ENCODE measurements at places on chromosomes 5 and 9. TPM values are rescaled to one million over a fixed set of nuclear protein-coding genes. Genes with fewer than 3 reads are reported as not detected.

The SPINK5 gene
- total RNA-seq = 0.13 TPM

The PHF24 gene
- 0.13 TPM for total RNA-seq

The PLPP7 gene
- 15.0 TPM for total RNA-seq

The ATP6V0E1 gene
- total RNA-seq = 333 TPM

The CNTFR gene
- total RNA-seq = not detected

The NCBP1 gene
- total RNA-seq = 38.4 TPM

The PRUNE2 gene
- 65.3 TPM for total RNA-seq

The SPATA24 gene
- total RNA-seq = 9.6 TPM

The SHOC1 gene
- total RNA-seq = not detected

The ADRA1B gene
- 0.25 TPM for total RNA-seq

The INSL6 gene
- not detected for total RNA-seq

The CARTPT gene
- not detected for total RNA-seq

The PCDHB13 gene
- 1.1 TPM for total RNA-seq

The SAXO1 gene
- total RNA-seq = under 0.01 TPM

The ISCA1 gene
- total RNA-seq = 25.8 TPM

The ZDHHC11B gene
- 0.26 TPM for total RNA-seq

The FREM1 gene
- 0.56 TPM for total RNA-seq

The HAPLN1 gene
- 29.7 TPM for total RNA-seq

The IFNA2 gene
- total RNA-seq = not detected

The RACK1 gene
- total RNA-seq = 4,512 TPM

The FLT4 gene
- total RNA-seq = 0.31 TPM

The ATP10B gene
- total RNA-seq = not detected

The RANBP17 gene
- 11.2 TPM for total RNA-seq

The PCDHB11 gene
- 0.44 TPM for total RNA-seq

The TSPAN17 gene
- total RNA-seq = 41.4 TPM

The BHMT gene
- total RNA-seq = not detected

The SLC34A1 gene
- total RNA-seq = not detected

The SLC34A3 gene
- total RNA-seq = 0.06 TPM

The IQGAP2 gene
- total RNA-seq = 1.6 TPM

The PCDHA13 gene
- 0.19 TPM for total RNA-seq

The WNT8A gene
- not detected for total RNA-seq

The C5 gene
- total RNA-seq = 8.2 TPM

The OBP2B gene
- not detected for total RNA-seq

The GABRP gene
- total RNA-seq = not detected

The IFNA6 gene
- total RNA-seq = not detected

The GRXCR2 gene
- not detected for total RNA-seq

The ZNF454 gene
- total RNA-seq = 1.1 TPM

The NPDC1 gene
- 28.4 TPM for total RNA-seq

The TMEM141 gene
- 77.2 TPM for total RNA-seq

The PSD2 gene
- total RNA-seq = 0.13 TPM

The DOCK2 gene
- total RNA-seq = 0.13 TPM

The HRCT1 gene
- total RNA-seq = 2.2 TPM

The NDFIP1 gene
- 55.8 TPM for total RNA-seq

The PCDHA1 gene
- total RNA-seq = under 0.01 TPM

The FKBP15 gene
- total RNA-seq = 21.8 TPM

The SLC27A6 gene
- total RNA-seq = 0.06 TPM

The MARCHF11 gene
- not detected for total RNA-seq

The IFNB1 gene
- not detected for total RNA-seq

The IFNA13 gene
- total RNA-seq = not detected

The FAM120AOS gene
- total RNA-seq = 42.1 TPM

The SMIM3 gene
- 52.2 TPM for total RNA-seq

The HTR4 gene
- 5.7 TPM for total RNA-seq

The IL4 gene
- total RNA-seq = not detected

The GPRIN1 gene
- 3.2 TPM for total RNA-seq

The HMGCS1 gene
- 64.3 TPM for total RNA-seq
